ENCODE measurements at places on chromosomes 4 and X.

DNA sequence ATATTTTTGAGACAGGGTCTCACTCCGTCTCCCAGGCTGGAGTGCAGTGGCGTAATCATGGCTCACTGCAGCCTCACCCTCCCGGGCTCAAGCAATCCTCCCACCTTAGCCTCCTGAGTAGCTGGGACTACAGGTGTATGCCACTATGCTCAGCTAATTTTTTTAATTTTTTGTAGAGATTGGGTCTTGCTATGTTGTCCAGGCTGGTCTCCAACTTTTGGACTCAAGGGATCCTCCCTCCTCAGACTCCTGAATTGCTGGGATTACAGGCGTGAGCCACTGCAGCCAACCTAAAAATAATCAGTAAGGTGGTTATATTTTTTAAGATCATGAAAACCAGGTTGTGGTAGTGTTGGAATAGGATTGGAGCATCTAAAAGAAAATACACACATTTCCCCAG is 38.1 kb downstream of the TMEM156 start:
- no peak for DNase-seq

GRCh38 chr4:164012396-164013027 is 518.0 kb downstream of the TMA16 start:
- peak; percentile 20 for DNase-seq

GRCh38 chr4:82704156-82704555 is 94.4 kb downstream of the SCD5 start:
- DNase-seq, result no peak

GRCh38 chrX:10379878-10380277 is 223.1 kb downstream of the CLCN4 start:
- DNase-seq, result no peak

GRCh38 chr4:183936574-183937345 is 31.7 kb downstream of the STOX2 start:
- no peak for DNase-seq

GRCh38 chr4:152321923-152322322 is 214.0 kb downstream of the FBXW7 start:
- no peak for DNase-seq

DNA sequence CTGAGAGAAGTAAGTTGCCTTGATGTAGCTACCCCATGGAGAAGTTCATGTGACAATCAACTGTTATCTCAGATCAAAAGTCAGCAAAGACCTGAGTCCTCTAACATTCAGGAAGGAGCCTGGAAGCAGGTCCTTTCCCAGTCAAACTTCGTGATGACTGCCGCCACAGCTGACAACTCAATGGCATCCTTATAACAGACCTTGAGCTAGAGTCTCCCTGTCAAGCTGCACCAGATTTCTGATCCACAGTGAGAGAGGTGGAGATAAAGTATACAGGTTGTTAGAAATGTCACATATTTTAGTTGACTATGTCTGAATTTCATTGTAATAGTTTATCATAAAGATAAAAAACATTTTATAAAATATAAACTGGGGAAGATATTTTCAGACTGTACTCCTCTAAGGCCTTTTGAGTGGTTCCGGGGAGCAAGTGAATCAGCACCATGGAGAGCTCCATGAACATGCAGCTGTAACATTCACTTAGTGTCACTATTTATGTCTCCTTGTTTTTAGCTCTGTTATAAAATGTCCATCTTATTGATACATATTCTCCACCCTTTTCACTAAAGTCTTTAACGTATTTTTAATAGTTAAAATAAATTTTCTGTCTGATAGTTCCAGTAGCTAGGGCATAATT is 1653.5 kb upstream of the AGA start:
- peak; percentile 12 for DNase-seq

- DNase-seq, result no peak
These were observed 36.3 kb downstream of the OPHN1 start for GRCh38 chrX:68396953-68397352.
